ENCODE measurements at places on chromosomes 3 and 15. TPM values are rescaled to one million over a fixed set of nuclear protein-coding genes. Genes with fewer than 3 reads are reported as not detected.

DNA sequence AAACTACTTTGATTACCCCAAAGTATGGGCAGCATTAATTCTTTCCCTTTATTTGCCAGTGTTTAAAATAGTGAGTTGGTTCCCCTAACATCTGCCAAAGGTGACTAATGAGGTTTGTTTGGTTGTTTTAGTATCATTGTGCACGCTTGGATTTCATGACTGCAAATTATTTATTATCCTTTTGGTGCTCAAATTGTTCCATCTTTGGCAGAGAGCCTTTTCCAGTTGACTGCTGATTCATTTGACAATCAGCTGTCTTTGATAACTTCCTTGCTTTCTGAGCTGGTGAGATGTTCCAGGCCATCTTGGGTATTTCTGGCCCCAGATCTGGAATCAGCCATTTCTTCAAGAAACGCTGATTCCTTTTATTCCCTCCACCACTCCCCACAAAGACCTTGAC, 8.9 kb downstream of the DLEC1 start:
- DNase-seq: no peak
- H3K27me3 ChIP-seq: no peaks in the 10 kb centered on the region
- no peaks in the 10 kb centered on the region for H3K4me1 ChIP-seq
- no peaks in the 10 kb centered on the region for H3K36me3 ChIP-seq
- H3K4me3 ChIP-seq: no peak overlapping the region

The LRTM1 gene
- not detected for total RNA-seq

DNA sequence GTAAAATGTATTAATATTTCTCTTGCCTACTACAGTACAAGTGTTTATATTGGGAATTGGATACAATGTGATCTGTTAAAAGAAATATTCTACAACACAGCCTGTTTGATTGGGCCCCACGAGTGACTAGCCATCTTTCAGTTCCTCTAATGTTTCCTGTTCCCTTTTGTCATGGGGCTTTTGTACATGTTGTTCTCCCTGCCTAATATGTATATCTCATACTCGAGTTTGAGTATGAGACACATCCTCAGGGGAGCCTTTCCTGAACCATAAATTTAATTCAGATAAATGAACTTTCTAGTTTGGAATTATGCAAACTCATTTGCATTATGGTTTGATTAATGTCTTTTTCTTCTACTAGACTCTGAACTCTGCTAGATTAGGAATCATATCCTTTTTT, 65.5 kb downstream of the MEF2A start:
- peak overlapping the region; percentile 11 for H3K27ac ChIP-seq
- H3K4me1 ChIP-seq: peaks cover 45% of the 10 kb centered on the region
- H3K27me3 ChIP-seq: no peaks in the 10 kb centered on the region
- H3K36me3 ChIP-seq: peaks cover 32% of the 10 kb centered on the region

DNA sequence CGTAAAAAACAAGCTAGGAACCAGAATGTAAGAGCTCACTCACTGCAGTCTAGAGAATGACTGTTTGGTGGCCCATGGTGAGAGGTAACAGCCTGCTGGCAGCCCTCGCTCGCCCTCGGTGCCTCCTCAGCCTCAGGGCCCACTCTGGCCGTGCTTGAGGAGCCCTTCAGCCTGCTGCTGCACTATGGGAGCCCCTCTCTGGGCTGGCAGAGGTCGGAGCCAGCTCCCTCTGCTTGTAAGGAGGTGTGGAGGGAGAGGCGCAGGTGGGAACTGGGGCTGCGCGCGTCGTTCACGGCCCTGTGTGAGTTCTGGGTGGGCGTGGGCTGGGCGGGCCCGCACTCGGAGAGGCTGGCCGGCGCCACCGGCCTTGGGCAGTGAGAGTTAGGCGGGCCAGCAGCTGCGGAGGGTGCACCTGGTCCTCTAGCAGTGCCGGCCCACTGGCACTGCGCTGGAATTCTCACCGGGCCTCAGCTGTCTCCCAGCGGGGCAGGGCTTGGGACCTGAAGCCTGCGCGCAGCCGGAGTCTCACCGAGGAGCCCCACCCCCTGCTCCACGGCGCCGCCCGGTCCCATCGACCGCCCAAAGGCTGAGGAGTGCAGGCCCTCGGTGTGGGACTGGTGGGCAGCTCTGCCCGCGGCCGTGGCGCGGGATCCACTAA, 420.6 kb downstream of the RBMS3 start:
- no peaks in the 10 kb centered on the region for H3K27me3 ChIP-seq
- no peak overlapping the region for H3K4me3 ChIP-seq
- H3K27ac ChIP-seq: no peak overlapping the region
- no peaks in the 10 kb centered on the region for H3K4me1 ChIP-seq
- DNase-seq: no peak

DNA sequence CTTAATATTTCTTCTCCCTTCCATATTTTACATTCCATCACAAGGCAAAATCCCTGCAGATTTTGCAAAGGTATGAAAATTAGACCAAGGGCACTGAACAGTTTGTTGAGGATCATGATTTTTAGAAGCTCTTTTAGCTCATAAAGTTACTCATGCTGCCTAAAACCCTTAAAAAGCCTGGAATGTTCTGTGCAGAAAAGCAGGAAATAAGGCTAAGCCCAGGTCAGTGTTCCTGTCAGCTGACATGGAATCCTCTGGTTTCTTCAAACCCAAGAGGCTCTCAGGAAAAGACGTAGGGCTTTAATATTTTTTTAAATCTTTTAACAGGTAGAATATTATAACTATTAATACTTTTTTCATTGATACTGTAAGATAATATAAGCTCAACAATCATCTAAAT, 8.2 kb downstream of the CBLB start:
- no peak for DNase-seq
- H3K27me3 ChIP-seq: no peaks in the 10 kb centered on the region
- H3K36me3 ChIP-seq: peaks cover 26% of the 10 kb centered on the region
- H3K4me3 ChIP-seq: no peak overlapping the region
- H3K27ac ChIP-seq: no peak overlapping the region
- peaks cover 40% of the 10 kb centered on the region for H3K4me1 ChIP-seq

The FOXL2 gene
- total RNA-seq: not detected

DNA sequence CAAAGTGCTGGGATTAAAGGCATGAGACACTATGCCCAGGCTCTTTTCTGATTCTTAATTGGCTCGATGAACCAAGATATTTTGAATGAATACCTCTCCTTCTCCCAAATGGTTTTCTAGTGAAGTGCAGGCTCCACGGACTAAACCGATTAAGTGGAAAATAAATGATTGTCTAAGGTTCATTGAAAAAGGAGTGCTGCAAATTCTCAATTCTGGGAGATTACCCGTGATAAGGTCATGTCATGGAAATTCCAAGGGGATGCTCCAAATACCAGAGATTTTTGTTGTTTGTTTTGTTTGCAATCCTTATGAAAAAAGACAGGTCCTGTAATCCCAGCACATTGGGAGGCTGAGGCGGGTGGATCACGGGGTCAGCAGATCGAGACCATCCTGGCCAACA, 406.9 kb upstream of the TBL1XR1 start:
- no peaks in the 10 kb centered on the region for H3K27me3 ChIP-seq
- no peaks in the 10 kb centered on the region for H3K36me3 ChIP-seq
- DNase-seq: no peak

The GOLGA8Q gene
- total RNA-seq: 0.29 TPM

- H3K4me3 ChIP-seq: peak overlapping the region; percentile 83
- no peak for DNase-seq
- no peaks in the 10 kb centered on the region for H3K27me3 ChIP-seq
- peak overlapping the region; percentile 88 for H3K27ac ChIP-seq
Observed at GRCh38 chr3:50089609-50089945, 858 bp downstream of the RBM5 start.

DNA sequence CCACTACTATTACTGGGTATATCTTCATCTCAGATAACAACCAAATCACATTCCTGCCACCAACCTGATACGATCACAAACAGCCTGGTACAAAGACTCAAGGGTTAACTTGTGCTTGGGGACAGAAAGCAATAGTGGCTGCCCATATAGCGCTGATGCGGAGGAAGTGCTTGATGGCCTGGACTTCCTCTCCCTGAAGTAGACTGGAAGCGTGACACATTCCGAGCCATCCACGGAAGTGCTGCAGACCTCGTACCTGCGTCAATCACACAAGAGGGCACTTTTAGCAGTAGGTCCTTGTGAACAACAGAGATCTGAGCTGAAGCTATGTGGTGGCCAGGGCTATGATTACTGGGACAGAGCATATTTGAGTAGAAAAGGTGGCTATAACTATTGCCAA, 17.3 kb upstream of the C3orf62 start:
- H3K27ac ChIP-seq: no peak overlapping the region
- no peaks in the 10 kb centered on the region for H3K27me3 ChIP-seq
- DNase-seq: no peak
- H3K36me3 ChIP-seq: peaks cover 32% of the 10 kb centered on the region

- no peak overlapping the region for H3K27ac ChIP-seq
- no peak for DNase-seq
- H3K36me3 ChIP-seq: no peaks in the 10 kb centered on the region
- H3K4me1 ChIP-seq: no peaks in the 10 kb centered on the region
- peaks cover 2% of the 10 kb centered on the region for H3K27me3 ChIP-seq
Observed at GRCh38 chr3:127206611-127207516, 13.9 kb downstream of the PRR23E start.

GRCh38 chr3:5047764-5048419, 68.7 kb downstream of the BHLHE40 start:
- no peaks in the 10 kb centered on the region for H3K27me3 ChIP-seq
- H3K27ac ChIP-seq: no peak overlapping the region
- H3K4me3 ChIP-seq: no peak overlapping the region
- DNase-seq: no peak
- H3K36me3 ChIP-seq: no peaks in the 10 kb centered on the region
- H3K4me1 ChIP-seq: peaks cover 4% of the 10 kb centered on the region

GRCh38 chr3:35639254-35640186, at the start of gene ARPP21:
TSS of gene ARPP21 (plus strand) at chr3:35639525. CDS start at chr3:35681752, 42,227 bp downstream.
- H3K27me3 ChIP-seq: peaks cover 39% of the 10 kb centered on the region
- peak; percentile 5 for DNase-seq
- H3K36me3 ChIP-seq: peaks cover 2% of the 10 kb centered on the region
- H3K27ac ChIP-seq: no peak within 1 kb of the TSS
- peaks cover 14% of the 10 kb centered on the region for H3K4me1 ChIP-seq
- H3K4me3 ChIP-seq: peak within 1 kb of the TSS; percentile 63

The CXCR6 gene
- not detected for total RNA-seq

The ANO10 gene
- total RNA-seq: 9.3 TPM

- H3K27ac ChIP-seq: no peak overlapping the region
- DNase-seq: no peak
- no peaks in the 10 kb centered on the region for H3K36me3 ChIP-seq
- peaks cover 3% of the 10 kb centered on the region for H3K4me1 ChIP-seq
Observed at GRCh38 chr15:93105485-93105884, 16.5 kb upstream of the RGMA start.

DNA sequence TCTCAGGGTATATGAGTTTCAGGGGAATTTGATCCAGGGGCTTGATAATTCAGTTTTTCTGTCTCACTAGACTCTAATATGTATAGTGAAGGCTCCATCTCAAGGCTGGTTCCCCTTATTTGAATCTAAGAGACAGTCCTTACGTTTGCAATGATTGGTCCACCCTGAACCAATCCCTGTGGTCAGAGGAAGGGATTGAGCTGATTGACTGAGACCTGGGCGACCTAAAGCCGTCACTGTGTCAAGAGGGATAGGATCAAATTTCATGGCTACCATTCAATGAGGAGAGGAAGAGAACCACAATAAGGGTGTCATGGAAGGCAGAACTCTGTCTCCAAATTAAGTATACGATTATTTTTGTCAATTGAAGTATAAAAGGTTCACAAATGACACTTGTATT, 16.3 kb downstream of the NUDT16 start:
- no peaks in the 10 kb centered on the region for H3K36me3 ChIP-seq
- H3K27ac ChIP-seq: no peak overlapping the region
- H3K4me1 ChIP-seq: no peaks in the 10 kb centered on the region
- H3K4me3 ChIP-seq: no peak overlapping the region

The BFSP2 gene
- total RNA-seq: not detected

DNA sequence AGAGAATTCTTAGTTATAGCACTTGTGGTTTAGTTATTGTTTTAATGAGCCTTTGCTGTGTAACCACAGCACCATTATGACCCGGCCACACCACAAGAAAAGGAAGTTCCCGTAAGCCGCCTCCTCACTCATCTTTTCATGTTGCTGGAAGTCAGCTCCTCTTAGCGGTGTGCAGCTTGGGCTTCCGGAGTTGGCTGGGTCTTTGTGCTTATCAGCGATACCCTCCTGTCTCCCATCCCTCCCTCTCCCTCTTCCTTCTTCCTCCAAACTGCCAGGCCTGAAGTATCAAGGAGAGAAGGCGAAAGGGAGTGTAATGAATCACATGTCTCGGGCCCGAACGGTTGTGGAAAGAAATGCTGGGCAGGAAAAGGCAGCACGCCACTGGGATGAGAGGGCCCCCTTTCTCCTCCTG, 353.5 kb downstream of the MCTP2 start:
- peaks cover 31% of the 10 kb centered on the region for H3K4me1 ChIP-seq
- peak; percentile 88 for DNase-seq
- peaks cover 76% of the 10 kb centered on the region for H3K27me3 ChIP-seq
- H3K27ac ChIP-seq: no peak overlapping the region

DNA sequence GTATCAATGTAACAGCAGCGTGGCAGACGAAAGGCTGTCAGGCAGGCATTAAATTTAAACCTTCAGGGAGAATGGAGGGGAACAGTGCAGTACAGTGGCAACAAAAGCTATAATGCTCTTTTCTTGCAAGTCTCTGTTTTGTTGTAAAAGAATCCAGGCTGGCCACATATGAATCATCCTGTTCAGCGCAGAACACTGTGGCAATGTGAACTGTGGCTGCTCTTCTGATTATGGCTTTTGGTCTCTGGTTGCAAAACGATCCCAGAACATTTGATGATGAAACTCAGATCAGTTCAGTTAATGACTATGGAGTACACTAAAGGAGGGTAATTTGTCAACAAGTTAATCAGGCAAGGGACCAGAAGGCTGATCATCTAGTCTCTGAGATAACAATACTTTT, 219.7 kb upstream of the SGO1 start:
- H3K36me3 ChIP-seq: no peaks in the 10 kb centered on the region
- no peaks in the 10 kb centered on the region for H3K27me3 ChIP-seq
- DNase-seq: no peak
- no peak overlapping the region for H3K27ac ChIP-seq
- H3K4me3 ChIP-seq: no peak overlapping the region
- no peaks in the 10 kb centered on the region for H3K4me1 ChIP-seq

GRCh38 chr3:159987291-159987711, 1.3 kb upstream of the IL12A start:
- DNase-seq: no peak
- H3K36me3 ChIP-seq: no peaks in the 10 kb centered on the region
- H3K27me3 ChIP-seq: no peaks in the 10 kb centered on the region
- H3K27ac ChIP-seq: no peak overlapping the region

The GOLGA8R gene
- 1.6 TPM for total RNA-seq
